ENCODE measurements at places on chromosomes 6 and 20. TPM values are rescaled to one million over a fixed set of nuclear protein-coding genes. Genes with fewer than 3 reads are reported as not detected.

The POPDC3 gene
- not detected for total RNA-seq

The C20orf141 gene
- total RNA-seq: not detected

- no peak for DNase-seq
Observed at GRCh38 chr6:134517145-134517658, 199.3 kb upstream of the SGK1 start.

The SMOC2 gene
- total RNA-seq: not detected

- no peak for DNase-seq
Observed at GRCh38 chr6:56280126-56280525, 32.7 kb upstream of the COL21A1 start.

The EFCAB8 gene
- 1.7 TPM for total RNA-seq

The BMP7 gene
- 0.39 TPM for total RNA-seq

The NR2E1 gene
- not detected for total RNA-seq

DNA sequence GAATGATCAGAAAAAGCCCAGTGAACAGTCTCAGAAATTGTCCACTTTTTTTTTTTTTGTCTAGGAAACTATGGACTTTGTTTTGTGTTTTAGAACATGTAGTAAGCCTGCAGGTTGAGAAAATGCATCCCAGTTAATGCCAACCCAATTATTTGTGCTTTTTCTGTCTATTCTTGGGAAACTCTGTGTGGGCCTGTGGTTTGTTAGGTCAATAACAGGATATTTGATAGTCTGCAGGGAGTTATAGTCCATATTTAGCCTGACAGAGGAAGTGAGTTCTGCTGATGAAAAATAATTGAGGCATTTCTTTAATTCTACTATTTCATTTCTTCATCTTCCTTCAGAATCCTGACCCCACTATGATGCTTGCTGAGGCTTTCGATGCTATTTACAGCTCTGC lies 154.0 kb upstream of the LAMP5 start:
- no peak for DNase-seq

GRCh38 chr6:129478379-129478778 lies 231.6 kb downstream of the ARHGAP18 start:
- DNase-seq: no peak

Data from activated T-cell treated with anti-CD3 and anti-CD28 coated beads, Interleukin-2, amount 50 U/mL, for 72 hours (primary cell).